ENCODE measurements at places on chromosomes 4 and X.

GRCh38 chr4:174210354-174210753, 73.1 kb downstream of the FBXO8 start:
- DNase-seq = no peak

GRCh38 chrX:148309413-148309812, 191.0 kb upstream of the AFF2 start:
- no peak for DNase-seq

- DNase-seq = no peak
These were observed 13.8 kb downstream of the GJB1 start for GRCh38 chrX:71236836-71237235.

DNA sequence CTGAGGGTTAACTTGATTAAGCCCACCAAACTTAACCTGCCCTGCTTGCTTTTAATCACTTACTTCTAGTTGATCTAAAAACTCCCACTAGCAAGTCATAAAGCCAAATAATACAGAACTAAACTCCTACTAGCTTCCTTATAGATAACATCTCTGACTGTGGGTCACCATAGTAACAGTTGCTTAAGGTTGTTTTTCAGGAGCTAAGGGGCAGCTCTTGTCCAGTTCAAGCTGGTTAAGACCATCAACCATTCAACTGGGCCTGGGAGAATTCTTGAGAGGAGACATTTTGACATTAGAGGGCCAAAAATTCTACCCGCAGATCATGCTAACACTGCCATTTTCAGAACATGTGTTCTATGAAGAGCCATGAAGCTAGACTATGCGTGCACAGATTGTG, 67.0 kb downstream of the UCHL1 start:
- no peak for DNase-seq

- no peak for DNase-seq
These were observed 1672.7 kb upstream of the PCDH7 start for GRCh38 chr4:29047341-29048041.

GRCh38 chrX:108209006-108209554, 117.5 kb downstream of the ATG4A start:
- DNase-seq = no peak

- no peak for DNase-seq
These were observed 500.8 kb downstream of the PCDH7 start for GRCh38 chr4:31220921-31221320.

DNA sequence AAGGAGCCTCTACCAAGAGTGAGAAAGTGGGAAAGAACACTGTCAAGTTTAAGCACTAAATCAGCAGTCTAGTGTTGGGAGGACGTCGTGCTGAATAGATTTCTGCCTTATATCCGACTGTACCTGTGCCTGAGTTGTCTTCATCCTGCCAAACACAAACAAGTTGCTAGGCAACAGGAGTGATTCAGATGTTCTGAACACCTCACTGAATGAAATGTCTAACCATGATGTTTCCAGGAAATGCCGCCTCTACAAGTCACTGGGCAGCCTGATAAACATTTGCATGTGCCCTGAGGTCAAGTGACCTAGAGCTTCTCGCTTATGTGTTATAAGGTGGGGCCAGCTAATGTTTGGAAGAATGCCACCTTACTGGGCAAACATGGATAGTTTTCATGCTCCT, 37.9 kb downstream of the SGMS2 start:
- no peak for DNase-seq

DNA sequence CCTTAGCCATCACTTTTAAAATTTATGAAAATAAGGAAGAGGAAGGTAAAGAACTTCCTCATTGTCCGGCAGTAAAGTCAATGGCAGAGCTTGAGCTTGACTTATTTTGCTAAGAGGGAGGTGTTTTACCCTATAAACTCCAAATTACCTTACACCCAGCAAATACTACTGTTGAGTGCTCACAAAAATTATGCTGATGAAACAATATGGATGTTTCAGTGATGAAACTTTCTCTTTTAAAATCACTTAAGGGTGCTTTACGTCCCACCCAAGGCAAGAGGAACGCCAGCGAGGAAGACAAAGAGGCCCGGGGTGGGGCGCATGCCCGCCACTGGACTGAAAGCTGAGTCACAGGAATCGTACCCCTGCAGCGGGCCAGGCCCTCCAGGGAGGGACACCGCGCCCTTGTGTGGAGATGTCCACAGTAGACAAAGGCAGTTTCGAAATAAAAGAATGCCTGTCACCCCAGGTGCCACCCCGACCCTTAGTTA, 560 bp upstream of the TMSB4X start:
- peak; percentile 16 for DNase-seq

DNA sequence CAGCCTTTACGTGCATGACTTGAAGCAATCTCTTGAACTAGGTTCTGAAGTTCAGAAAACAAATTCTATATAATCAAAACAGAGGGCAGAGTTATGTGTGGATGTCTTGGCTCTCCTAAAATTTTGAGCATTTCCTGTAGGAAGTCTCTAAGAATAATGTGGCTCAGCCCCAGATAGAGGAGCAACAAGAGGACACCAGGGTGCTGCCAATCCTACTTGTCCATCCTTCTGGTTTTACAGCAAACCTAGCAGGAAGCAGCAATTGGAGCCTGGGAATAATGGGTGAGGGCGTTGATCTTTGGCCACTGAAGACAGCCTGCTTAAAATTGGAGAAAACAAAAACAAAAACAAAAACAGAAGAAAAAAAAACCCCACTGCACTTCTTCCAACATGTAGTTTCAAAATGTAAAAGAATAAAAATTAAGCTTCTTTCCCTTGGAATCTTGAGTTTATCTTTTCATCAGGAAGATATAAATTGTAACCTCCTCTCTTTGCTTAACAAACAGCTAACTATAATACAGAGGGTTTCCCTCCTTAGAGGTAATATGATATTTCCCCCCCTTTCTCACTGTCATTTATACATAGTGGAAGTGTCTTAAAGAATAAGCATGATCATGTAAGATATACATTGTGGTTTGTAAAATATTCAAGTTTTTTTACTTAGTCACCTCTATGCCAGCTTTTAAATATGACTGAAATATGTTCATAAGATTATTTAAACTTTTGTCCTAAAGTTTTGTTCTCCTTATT, 130.6 kb downstream of the FBXO8 start:
- DNase-seq = no peak

GRCh38 chrX:1341545-1342184, 5.1 kb downstream of the IL3RA start:
- no peak for DNase-seq

DNA sequence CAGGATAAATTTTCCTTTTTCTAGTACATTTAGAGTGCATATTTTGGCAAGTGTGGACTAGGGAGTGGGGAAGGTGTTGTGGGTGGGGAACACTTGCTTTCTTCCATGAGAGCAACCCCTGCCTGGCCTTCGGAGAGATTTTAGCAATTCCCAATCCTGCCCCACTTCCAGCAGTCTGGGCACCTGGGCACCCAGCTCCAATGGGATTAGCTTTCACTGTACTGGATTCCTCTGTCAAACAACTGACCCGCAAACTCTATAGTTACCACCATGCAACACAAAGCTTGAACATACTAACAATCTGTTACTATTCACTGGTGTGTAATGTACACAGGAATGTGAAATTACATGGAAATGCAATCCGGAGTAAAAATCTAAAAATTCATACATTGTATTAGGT, 50.3 kb downstream of the SH3RF1 start:
- no peak for DNase-seq

DNA sequence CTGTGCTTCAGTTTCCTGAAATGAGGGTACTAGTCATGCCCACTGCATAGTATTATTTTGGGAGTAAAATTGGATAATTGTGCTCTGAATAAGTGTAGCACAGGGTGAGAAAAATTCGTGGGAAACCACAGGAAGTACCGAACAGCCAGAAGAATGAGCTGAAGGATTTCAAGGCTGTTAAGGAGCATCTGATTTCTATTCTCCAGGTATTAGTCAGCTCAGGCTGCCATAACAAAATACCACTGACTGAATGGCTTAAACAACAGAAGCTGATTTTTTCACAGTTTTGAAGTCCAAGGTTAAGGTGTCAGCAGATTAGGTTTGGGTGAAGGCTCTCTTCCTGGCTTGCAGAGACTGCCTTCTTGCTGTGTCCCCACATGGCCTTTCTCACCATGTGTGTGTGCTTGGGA, 41.9 kb downstream of the WWC2 start:
- DNase-seq = no peak

- DNase-seq = no peak
These were observed 26.0 kb downstream of the CAPN6 start for GRCh38 chrX:111244235-111244750.

- DNase-seq = peak; percentile 37
These were observed 4.5 kb upstream of the NKX1-1 start for GRCh38 chr4:1410491-1411325.

GRCh38 chrX:63664741-63665140, 120.3 kb downstream of the ARHGEF9 start:
- no peak for DNase-seq

DNA sequence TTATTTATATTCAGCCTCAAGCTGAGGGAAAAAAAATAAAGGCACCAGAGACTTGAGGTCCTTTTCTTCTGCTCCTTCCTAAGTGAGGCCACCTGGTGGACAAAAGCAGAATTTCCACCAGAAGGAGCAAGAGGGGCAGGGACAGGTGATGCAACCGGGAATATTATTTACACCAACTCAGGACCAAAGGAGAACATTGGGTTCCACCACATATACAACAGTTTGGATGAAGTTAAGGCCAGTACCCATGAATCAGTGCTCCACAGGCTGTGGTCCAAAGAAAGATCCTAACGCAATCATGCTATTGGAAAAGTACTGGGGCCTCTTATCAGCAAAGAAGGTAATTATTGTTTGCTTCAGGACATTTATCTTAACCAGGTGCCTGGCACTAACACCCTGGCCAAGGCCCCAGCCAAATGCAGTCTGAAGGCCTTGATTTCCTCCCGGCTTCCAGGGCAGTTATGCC, 57.4 kb downstream of the TSC22D3 start:
- peak; percentile 62 for DNase-seq

DNA sequence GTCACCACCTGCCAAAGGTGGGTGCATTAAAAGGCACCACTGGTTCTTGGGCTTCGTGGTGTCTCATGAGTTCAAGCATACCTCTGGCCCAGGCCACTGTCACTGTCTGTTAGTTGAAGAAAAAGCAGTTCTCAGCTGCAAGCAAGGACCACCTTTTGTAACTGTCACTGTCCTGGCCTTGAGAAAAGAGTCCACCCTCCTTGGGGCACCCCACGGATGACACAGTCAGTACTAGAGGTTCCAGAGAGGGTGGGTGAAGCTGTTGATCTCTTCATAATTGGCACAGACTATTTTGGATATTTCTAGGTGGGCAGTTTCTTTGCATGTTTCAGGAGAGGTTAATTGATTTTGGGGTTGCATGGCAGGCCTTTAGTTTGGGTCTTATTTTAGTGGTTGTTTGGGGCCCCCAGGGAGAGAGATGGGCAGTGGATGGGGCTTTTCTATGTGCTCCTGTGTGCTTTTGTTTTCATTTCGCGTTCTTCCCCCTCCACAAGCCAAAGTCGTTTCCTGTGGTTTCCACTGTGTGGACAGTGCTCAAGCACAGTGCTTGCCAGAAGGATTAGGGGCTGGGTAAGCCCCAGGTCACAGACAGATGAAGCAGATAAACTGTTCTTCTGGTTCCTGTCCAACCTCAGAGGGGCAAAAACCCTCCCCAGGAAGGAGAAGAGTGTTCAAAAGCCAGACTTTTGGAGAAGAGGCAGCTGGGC, 156.2 kb upstream of the PPP1R2C start:
- DNase-seq = no peak

GRCh38 chrX:132127743-132128142, at the start of gene FRMD7:
Gene FRMD7 (minus strand): TSS chrX:132128020. CDS start chrX:132127844, 176 bp downstream.
- no peak for DNase-seq

DNA sequence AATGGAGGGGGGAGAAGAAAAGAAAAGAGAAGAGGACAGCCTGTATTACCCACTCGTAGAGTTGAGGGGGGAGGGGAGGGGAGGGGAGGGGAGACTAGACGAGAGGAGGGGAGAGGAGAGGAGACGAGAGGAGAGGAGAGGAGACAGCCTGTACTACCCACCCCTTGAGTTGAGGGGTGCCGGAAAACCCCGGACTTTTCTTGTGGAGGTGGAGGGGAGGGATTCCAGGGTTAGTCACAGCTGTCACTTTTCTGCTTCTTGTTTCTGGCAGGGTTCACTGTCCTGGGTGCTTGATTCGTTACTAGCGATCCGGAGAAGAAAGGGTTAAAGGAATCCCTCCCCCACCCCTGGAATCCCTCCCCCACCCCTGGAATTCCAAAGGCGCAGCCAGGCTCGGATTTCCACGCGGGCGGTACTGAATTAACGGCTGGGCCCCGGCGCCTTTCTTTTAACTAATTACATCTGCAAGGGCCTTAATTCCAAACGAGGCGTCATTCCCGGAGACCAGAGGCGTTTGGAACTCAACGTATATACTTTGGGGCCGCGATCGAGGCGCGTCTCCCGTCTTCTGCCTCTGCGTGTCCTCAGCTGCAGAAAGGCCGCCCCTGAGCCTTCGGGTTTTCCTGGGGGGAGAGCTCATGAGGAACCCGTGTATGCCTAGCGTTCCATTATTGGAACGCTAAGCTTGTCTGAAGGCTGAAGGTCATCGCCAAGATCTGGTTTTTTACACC, 20.1 kb upstream of the CSF2RA start:
- DNase-seq = no peak

DNA sequence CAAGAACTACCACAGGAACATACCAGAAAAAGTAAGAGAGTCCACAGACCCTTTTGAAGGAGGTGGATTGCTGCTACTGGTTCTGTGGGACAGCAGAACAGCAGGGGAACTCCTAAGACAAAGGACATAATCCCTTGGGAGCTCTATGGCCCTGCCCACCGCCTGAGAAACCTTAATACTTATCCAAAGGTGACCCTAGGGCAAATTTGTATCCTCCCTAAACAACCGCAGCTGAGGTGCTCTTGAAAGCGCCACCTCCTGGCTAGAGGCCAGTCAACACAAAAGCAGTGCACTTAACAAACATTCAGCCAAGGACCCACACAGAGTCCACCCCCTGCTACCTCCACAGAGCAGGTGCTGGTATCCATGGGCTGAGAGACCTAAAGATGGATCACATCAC, 136.8 kb downstream of the ADAM29 start:
- DNase-seq = no peak

- no peak for DNase-seq
These were observed 1.1 kb upstream of the RRH start for GRCh38 chr4:109826719-109827118.

GRCh38 chrX:30938295-30938694, 49.2 kb upstream of the TAB3 start:
- no peak for DNase-seq

GRCh38 chr4:100935090-100935489, 412.2 kb downstream of the PPP3CA start:
- DNase-seq = no peak

All from effector CD8-positive, alpha-beta T cell (primary cell).